Activated CD4-positive, alpha-beta T cell treated with anti-CD3 and anti-CD28 coated beads, Interleukin-2, Interleukin-6, amounts not matched to agents 100 ng/mL and 50 ng/mL, durations not matched to agents 16 hours and 8 hours (primary cell): ENCODE measurements at places on chromosomes 12 and 14.

DNA sequence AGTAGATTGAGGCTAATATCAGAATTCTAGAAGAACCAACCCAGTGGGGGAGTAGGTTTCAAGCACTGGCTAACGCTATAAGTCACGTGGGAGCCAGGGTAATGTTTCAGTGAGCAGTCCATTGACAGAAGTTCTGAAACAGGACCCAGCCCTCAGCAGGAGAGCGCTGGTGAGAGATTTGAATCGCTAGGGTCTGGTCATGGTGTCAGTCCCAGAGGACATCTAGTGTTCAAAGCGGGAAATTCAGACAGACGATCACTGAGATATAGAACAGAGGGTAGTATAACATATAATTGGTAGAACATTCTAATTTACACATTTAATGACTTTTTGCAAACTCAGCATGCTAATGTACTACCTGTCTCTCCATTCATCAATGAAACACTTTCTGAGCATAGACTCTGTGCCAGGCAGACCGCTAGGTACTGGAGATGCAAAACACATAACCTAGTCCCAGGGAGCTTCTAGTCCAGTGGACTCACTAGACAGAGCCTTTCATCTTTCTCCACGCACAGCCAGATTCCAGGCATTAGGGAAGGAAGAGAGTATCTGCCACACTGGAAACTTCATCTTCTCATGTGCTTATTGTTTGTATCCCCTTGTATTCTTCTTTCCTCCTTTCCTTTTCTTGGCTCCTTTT is 35.4 kb upstream of the RNASE3 start:
- peak; percentile 71 for DNase-seq

DNA sequence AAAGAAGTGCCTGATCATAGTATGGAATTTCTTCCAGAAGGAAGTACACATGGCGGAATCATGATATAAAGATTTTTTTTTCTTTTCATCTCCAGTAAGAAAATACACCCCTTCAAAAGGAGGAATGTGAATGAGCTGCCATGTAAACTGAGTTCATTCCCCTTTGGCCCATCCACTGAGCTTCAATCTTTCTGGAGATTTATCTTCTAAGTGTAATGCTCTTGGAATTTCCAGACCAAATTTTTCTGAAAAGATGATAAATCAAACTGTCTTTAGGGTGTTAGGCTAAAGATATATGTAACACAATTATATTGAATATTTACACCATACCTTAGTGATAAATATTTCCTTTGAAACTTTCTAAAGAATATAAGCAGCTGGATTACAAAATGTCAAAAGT is 5.2 kb downstream of the DCN start:
- DNase-seq, result no peak

- DNase-seq, result peak; percentile 64
Observed at GRCh38 chr14:68790644-68791077, 2.2 kb downstream of the ZFP36L1 start.

DNA sequence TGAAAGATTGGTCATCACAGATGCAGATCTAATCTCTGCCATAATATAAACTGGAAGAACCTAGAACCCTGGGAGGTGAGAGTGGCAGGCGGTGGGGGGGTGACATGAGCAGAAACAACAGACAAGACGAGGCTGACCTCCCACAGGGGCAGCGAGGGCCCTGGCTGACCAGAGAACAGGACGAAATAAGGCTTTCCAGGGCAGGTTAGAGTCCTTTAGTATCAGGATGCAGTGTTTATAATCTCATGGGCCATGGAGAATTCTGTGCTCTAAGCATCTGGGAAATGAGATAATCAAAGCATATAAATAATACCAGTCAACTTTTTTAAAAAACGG is 102.7 kb upstream of the BCL2L14 start:
- DNase-seq, result no peak

GRCh38 chr12:47785887-47786661 is 13.0 kb downstream of the SLC48A1 start:
- DNase-seq, result no peak

GRCh38 chr12:94998326-94998725 is 5.2 kb downstream of the NDUFA12 start:
- DNase-seq, result no peak

GRCh38 chr12:98509063-98509462 is 6.3 kb upstream of the TMPO start:
- no peak for DNase-seq

DNA sequence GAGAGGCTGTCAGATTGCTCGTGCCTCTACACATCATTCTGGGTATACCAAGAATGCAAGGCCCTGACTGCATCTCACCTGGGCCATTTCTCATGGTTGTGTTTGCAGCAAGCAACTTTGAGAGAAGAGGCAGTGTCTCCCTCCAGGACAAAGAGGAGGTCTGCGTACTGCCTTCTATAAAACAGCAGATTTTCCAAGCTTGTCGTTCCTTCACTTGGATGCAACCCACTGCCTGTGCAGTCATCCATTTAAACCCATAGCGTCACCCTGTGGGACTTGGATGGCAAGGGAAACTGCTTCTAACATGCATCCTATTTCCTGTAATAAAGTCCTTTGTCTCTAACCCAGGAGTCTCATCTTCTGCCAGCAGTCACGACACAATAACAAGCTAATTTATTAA is 1.3 kb downstream of the POMT2 start:
- DNase-seq, result no peak

- no peak for DNase-seq
Observed at GRCh38 chr12:94329366-94329765, 130.3 kb downstream of the CEP83 start.

DNA sequence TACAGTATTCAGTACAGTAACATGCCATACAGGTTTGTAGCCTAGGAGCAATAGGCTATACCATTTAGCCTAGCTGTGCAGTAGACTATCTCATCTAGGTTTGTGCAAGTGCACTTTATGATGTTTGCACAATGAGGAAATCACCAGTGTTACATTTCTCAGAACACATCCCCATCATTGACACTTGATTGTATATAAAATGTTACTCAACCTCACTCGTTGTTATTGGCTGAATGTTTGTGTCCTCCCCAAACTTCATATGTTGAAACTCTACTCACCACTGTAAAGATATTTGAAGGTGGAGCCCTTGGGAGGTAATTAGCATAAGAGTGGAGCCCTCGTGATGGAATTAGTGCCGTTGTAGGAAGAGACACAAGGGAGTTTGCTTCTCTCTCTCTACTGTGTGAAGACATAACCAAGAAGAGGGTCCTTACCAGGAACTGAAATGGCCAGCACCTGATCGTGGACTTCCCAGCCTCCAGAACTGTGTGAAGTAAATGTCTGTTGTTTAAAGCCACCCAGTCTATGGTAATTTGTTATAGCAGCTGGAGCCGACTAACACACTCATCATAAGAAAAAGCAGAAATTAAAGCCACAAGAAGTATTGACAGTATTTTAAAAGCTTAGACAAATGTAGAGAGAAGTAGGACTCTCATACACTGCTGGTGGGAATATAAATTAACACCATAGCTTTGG is 3.2 kb upstream of the MED13L start:
- no peak for DNase-seq

- DNase-seq, result peak; percentile 55
Observed at GRCh38 chr14:61478971-61479473, 157.6 kb downstream of the PRKCH start.

- DNase-seq, result peak; percentile 59
Observed at GRCh38 chr12:1593174-1594005, 991 bp downstream of the FBXL14 start.

DNA sequence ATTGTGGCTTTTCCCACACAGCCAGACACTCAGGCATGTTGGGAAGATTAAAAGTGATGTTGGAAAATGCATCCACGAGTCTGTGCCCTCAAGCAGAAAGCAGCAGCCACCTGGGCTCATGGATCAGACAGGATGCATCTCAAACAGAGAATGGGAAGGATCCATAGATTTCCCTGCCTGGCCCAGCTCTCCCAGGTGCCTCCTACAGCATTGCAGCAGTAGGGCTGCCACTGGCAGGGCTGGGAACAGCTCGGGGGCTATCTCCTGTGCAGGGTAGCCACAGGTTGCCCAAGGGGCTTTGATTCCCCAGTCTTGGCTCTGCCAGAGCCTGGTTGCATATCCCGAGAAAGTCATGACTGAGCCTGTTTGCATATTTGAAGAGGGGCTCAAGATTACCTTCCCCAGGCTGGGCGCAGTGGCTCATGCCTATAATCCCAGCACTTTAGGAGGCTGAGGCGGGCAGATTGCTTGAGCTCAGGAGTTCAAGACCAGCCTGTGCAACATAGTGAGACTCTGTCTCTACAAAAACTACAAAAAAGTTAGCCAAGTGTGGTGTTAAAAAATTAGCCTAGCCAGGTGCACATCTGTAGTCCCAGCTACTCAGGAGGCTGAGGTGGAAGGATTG is 19.5 kb downstream of the C14orf132 start:
- no peak for DNase-seq

DNA sequence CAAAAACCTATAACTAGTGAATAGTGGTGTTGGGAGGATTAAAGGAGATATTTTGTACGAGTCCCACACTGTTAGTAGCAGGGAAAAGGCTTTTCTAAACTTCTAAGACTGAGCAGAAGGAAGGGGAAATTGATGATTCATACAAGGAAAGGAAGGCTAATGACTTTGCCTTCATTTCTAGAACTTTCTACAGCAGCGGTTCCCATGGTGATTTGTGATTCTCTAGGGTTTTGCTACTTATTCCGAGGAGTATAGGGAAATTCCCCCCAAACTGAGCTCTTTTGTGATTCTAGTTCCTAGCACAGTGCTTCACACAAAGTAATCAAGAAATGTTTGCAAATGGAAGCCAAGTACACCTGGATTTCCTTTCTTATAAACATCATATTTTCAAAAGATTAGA is 23.8 kb upstream of the PWP1 start:
- no peak for DNase-seq
